ENCODE measurements at places on chromosomes 16 and 17.

DNA sequence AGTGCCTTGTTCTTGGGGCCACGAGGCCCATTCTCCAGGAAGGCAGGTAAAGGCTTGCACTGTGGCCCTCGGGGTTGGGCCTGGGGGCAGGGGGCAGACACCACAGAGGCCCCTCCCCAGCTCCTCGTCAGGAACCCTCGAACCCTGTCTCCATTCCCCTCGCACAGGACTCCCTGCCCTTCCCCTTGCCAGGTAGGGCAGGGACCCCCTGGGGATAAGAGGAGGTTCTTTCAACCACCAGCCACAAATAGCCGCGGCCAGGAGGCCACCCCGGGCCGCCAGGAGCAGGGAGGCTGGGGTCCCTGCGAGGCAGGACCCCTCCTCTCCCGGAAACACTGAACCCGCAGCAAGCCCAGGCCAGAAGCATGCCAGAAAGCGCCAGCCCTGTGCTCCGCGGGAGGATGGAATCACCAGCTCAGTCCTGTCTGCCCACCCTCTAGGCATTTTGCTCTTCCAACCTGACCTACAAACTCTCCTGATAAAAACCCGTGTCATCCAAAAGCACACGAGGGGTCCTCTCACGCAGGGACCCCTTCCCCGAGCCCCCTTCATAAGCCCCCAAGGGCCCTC is 45.6 kb downstream of the SLC47A1 start:
- no peak for DNase-seq

DNA sequence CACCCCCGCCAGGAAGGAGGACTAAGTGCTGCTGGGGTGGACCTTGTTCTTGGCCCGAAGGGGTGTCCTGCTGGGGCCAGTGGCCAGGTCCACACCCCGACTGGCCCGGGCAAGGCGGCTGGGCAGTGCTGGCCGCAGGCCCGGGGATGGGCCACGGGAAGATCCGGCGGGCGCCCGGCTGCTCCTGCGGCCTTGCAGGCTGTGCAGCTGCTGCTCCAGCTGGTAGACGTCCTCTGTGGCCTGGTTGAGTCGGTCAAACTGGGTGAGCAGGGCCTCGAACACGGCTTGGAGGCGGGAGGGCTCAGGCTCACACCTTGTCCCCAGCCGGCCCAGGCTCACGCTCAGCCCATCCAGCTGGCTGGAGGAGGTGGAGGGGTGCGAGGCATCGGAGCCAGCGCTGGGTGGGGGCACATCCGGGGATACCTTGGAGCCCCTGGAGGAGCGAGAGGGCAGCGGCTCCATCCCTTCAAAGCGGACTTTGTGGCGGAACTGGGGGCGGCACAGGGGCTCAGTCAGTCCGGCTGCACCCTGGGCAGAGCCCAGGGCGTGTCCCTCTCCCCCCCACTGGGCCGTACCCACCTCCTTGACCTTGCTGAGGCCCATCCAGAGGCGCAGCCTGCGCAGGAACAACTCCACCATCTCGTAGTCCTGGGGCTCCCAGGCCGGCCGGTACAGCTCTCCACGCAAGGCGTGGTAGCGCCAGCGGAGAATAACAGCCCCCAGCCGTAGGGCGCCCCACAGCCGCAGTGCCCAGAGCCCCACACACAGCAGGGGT is 42.1 kb downstream of the TSC2 start:
- DNase-seq = no peak

- DNase-seq = no peak
Observed at GRCh38 chr16:56724191-56724590, 5.7 kb upstream of the NUP93 start.

- no peak for DNase-seq
Observed at GRCh38 chr17:7850701-7851437, 4.0 kb upstream of the TMEM88 start.

DNA sequence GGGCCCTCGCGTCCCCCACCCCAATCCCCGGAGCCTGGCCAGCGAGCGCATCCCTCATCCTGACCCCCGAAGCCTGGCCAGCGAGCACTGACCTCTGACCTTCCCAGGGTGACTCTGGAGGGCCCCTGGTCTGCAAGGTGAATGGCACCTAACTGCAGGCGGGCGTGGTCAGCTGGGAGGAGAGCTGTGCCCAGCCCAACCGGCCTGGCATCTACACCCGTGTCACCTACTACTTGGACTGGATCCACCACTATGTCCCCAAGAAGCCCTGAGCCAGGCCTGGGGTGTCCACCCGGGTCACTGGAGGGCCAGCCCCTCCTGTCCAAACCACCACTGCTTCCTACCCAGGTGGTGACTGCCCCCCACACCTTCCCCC is 2.3 kb downstream of the TPSD1 start:
- DNase-seq = no peak

DNA sequence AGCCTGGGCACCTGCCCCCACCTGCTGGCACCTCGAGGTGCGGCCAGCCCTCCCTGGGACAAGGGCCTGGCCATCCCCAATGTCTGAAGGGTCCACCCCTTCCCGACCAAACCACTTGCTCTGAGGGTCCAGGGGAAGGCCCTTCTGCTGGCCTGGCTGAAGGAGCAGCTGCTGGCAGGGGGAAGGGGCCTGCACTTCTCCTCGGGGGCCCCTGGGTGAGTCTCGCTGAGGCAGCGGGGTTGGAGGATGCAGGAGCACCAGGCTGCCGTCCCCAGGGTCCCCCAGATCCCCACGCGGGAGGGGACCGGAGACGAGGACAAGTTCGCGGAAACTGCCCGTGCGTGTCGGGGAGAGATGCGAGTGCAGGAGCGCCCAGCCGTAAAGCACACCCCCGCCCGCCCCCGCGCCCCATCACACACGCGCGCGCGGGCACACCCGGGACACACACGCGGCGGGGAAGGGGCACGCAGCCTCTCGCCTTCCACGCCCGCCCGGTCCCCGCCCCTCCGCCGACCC is 725 bp upstream of the CACNA1H start:
- DNase-seq = no peak

- DNase-seq = no peak
Observed at GRCh38 chr17:76834870-76835269, 33.3 kb upstream of the MGAT5B start.

DNA sequence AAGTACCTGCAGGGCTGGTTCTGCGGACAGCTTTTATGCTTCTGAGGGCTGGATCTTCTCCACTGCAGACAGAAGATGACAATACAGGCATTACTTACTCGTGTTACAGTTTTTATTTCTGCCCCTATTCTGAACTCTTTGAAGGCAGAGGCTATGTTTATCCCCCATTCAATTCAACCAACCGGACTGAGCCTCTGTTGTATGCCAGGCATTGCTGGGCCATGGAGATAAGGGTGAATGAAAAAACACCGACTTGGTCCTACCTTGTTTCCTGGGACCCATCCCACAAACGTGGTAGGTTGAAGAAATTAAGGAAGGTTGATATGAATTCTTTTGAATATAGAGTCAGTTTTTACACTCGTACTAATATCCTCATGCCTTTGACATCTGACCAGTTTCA is 10.0 kb upstream of the HP start:
- no peak for DNase-seq

DNA sequence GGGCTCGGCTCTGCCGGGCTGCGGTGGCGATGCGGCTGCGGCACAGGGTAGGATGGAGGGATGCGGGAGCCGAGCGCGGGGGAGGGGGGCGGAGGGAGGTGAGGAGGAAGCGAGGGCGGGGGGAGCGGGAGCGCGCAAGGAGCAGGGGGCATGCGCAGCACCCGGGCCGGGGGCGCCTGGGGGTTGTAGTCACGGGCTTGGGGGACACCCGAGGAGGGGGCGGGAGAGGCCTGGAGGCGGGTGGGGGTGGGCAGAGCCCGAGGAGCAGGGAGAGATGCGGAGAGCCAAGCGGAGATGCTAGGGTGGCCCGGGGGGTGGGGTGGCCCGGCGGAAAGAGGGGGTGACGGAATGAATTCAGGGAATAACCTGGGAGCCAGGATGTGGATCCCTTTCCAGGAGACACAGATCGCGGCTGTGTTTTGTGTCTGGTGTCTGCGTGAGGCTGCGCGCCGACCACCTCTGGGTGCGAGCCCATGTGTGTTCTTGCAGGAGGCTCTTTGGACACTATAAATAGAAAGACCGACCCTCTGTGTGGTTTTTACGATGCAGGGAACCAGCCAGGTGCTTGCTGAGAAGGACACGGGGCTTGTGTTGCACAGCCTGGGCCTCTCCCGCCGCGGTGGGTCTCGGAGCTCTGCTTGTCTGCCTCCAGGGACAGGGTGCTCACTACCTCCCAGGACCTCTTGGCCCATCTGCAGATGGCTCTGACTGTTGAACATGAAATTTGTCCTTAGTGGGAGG is at the start of gene STX1B:
Gene STX1B, minus strand, starts transcription at position 54 of the 741 bp plus-strand sequence. CDS start 242 bp downstream, outside the sequence.
- no peak for DNase-seq

DNA sequence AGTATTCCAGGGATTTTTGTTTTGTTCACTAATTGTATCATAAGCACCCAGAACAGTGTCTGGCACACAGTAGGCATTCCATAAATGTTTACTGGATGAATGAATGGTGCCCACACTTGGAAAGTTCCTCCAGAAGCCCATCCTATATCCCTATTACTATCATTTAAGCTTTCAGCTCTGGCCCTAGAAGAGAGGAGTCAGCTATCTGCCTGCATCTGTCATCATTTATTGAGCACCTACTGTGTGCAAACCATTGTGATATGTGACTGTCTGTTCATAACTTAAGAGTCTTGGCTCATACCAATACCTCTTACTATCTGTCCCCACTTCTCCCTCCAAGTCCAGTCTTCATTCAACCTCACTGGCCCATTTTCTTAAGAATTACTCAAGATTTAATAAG is 20.1 kb upstream of the SP6 start:
- no peak for DNase-seq

GRCh38 chr17:59433586-59433985 is 102.1 kb downstream of the YPEL2 start:
- DNase-seq = no peak

DNA sequence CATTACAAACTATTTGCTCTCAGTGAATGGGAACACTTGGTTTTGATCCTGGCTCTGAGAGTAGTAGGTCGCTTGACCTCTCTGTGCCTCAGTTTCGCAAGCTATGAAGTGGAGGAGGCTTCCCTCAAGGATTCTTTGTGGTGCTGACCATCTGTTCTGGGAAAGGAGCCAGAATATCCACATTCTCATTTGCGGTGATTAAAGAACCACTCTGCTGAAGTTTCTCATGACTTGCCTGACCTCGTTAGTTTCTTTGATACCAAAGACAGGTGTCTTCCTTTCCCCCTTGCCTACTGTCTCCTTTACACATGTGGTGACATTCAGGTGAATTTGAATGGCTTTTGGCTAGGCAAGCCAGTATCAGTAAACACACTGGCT is 116.0 kb downstream of the SNX29 start:
- DNase-seq = peak; percentile 84

GRCh38 chr17:74818291-74818938 is 41.3 kb downstream of the GRIN2C start:
- DNase-seq = no peak

DNA sequence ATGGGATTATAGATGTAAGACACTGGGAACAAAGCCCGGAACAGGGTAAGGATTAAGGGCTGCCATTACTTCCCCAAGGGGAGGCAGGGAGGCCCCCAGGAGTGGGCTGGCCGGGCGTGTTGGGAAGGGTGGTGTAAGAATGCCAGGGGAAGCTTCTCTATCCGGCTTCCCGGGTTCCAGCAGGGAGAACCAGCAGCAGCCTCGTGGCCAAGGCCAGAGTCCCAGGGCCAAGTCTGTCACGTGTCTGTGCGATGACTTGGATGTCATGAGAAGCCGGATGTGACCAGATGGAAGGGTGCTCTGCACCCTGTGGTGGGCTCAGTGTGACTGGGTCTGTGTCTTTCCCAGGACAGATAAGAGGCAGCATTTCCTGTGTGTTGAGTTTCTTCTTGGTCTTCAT is 52.1 kb downstream of the SCNN1B start:
- no peak for DNase-seq

- no peak for DNase-seq
Observed at GRCh38 chr17:81550830-81551457, 1.2 kb downstream of the FAAP100 start.

DNA sequence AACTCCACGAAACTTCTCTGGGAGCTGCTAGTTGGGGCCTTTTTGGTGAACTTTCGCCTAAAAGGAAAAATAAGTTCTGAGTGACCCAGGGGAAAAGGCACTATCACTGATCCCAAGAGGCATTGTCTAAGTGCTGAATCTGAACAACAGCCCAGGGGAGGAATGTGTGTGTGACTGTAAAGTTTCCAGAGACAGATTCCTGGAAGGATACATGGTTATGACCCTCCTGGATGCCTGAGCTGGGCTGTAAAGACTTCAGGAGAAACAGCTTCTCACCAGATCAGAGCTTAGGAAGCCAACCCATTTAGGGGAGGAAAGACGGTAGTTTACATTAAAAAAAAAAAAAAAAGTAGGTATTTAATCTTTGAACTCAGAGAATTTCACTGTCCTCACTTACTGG is 20.2 kb downstream of the HIGD1B start:
- no peak for DNase-seq

DNA sequence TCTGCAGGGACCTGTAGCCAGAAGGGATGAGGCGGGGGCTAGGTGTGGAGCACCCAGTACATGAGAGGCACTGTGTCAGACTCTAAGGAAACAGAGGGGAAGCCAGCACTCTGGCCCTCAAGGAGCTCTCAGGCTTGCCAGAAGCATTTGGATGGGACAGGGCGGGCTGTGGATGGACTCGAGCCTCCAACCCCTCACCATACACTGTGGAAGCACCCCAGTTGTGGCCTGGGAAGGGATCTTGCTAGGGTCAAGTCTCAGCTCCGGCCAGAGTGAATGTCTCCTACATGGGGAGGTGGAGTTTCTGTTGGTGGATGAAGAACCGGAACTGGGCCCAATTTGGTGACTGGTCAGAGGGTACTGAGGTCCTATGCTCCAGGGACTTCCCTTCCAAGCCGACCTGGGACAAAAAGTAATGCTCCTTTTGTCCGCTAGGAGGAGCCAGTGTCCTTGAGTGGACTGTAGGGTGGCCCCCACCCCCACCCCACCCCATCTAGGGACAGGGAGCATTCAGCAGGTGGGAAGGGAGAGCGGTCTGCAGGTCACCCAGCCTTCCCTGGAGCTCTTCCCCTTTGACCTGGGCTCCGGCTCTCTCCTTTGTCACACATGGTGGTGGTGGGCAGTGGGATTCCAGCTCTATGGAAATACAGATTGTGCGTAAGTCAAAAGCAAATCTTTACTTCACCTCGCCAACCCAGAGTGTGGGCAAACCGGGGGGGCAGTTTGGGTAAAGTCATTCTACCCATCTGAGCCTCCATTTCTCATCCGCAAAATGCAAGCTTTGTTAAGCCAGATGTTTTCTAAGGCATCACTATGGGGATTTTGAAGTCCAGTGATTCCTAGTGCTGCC is 20.4 kb upstream of the PHB1 start:
- DNase-seq = peak; percentile 54

DNA sequence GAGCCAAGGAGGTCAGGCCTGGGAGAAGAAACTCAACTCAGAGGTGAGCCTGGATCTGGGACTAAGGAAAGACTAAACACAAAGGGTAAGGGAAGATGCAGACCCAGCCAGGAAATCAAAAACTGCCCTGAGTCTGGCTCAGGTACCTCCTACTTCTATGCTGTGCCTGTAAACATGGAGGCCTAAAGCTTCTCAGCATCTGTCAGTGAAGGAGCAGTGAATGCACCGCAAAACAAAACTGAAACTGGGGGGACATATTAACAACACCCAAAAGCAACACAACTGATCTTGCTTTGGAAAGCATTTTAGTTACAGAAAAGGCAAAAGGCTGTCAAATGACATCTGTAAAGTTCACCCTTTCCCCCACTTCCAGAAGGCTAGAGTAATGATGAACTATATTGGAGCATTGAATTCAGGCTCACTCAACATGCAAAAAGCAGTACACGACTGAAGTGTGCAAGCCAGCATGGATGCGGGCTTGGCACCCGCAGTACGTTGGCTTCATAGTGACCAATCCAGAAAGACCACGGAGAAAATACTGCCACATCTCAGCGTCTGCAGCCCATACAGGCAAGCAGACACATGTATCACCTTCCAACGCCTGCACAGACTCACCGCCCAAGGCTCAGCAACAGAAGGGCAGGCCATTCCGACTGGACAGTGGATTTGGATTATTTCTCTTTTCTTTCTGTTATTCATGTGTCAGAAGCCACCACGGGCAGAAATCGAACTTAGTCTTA is 3.8 kb downstream of the TBC1D16 start:
- no peak for DNase-seq
